ENCODE measurements at places on chromosomes 7 and 10. TPM values are rescaled to one million over a fixed set of nuclear protein-coding genes. Genes with fewer than 3 reads are reported as not detected.
A peak's percentile ranks its signal among the peaks of the same experiment; 100 is the strongest.

DNA sequence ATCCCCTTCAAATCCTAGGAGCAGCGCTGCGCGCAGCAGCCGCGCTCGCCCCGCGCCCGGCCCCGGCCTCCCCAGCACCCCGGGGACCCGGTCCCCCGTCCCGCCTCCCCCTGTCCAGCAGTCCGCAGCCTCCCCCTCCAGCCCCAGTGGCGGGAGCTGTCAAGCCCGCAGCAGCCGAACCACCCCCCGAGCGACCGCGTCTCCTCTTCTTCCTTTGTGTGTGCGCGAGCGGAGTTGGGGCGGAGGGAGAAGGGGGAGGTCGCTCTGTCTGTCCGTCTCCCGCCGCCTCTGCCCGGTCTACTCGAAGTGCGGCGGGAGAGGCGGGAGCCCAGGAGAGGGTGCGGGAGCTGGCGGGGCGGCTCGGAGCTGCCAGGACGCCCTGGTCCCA, 375 bp upstream of the CHN2 start:
- DNase-seq: no peak

- DNase-seq: peak; percentile 17
These were observed 1.9 kb downstream of the VWC2 start for GRCh38 chr7:49775065-49775948.

- DNase-seq: no peak
These were observed 144.6 kb upstream of the SEMA3E start for GRCh38 chr7:83793558-83793957.

- DNase-seq: no peak
These were observed 148.1 kb downstream of the SLC16A9 start for GRCh38 chr10:59561477-59562121.

DNA sequence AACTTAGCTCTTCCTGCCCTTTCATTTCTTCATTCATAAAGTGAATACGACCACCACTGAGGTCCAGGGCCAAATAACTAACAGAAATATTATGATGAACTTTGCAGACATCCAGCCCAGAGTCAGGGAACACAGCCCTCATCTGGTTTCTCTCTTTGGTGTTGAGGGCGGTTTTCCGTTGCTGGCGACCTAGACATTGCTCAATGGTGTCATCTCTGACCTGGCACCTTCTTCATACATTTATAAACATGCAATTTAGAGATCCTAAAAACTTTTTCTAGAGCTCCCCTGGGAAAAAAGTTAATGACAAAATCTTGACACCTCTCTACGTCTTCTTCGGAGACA, 324 bp upstream of the TET1 start:
- DNase-seq: no peak

- no peak for DNase-seq
These were observed 237.3 kb downstream of the CDK14 start for GRCh38 chr7:90833443-90833842.

- DNase-seq: no peak
These were observed 52.7 kb downstream of the HIPK2 start for GRCh38 chr7:139725077-139725476.

- no peak for DNase-seq
These were observed 506.9 kb downstream of the SUGCT start for GRCh38 chr7:40641701-40642100.

DNA sequence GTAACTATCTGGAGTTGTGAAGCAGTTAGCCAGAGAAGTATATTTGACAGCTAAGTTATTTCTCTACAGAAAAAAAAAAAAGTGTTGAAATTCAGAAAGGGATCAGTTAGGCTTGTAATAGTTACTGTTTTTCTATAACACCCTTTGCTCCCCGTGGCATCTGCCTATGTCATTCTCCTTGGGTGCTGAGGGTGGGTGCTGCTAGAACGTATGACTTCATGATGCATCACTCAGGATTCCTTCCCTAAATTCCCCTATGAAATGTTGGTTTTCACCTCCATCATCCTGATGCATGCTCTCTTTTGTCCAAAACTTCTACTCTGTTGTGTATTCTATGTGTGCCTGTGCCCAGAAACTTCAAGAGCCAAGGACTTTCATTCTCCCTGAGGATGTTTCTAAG, 536.4 kb downstream of the GRM8 start:
- DNase-seq: no peak

- no peak for DNase-seq
These were observed 31.2 kb upstream of the COMTD1 start for GRCh38 chr10:75266945-75267344.

GRCh38 chr10:123585477-123586445, 80.4 kb upstream of the GPR26 start:
- DNase-seq: no peak

DNA sequence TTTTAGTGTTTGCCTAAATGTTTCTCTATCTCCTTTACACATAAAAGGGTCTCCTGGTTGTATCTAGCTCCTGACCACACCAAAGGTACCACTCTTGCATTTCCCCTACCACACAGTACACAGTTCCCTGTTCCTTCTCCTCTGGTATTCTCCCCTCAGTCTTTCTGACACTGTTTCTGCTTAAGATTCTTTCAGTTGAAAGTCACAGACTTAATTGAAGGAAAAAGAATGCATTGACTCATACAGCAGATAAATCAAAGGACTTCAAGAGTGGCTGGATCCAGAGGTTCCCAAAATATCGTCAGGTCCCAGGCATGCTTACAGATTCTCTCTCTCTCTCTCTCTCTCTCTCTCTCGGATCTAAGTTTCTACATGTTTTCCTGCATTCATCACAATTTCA, 185.6 kb upstream of the LRGUK start:
- no peak for DNase-seq

NRCAM gene
- 6.8 TPM for polyA plus RNA-seq

MSMB gene
- polyA plus RNA-seq: not detected

WNT2 gene
- polyA plus RNA-seq: 0.61 TPM

EBF3 gene
- not detected for polyA plus RNA-seq

CRHR2 gene
- polyA plus RNA-seq: 0.04 TPM

NPY gene
- 4.3 TPM for polyA plus RNA-seq
